Keratinocyte (primary cell): ENCODE measurements at places on chromosomes 1 and 21. TPM values are rescaled to one million over a fixed set of nuclear protein-coding genes. Genes with fewer than 3 reads are reported as not detected.
A peak's percentile ranks its signal among the peaks of the same experiment; 100 is the strongest.

Gene RABGAP1L
- polyA plus RNA-seq: 19.9 to 24.2 TPM (median 21.3 TPM) in 3 replicates

Gene PROK1
- polyA plus RNA-seq: not detected in 3 replicates

GRCh38 chr1:236612349-236612748 is 8.0 kb upstream of the HEATR1 start:
- DNase-seq: no peak
- no peak overlapping the region for H3K4me3 ChIP-seq
- H3K4me1 ChIP-seq: no peaks in the 10 kb centered on the region
- H3K27me3 ChIP-seq: no peaks in the 10 kb centered on the region

Gene SLC6A17
- 0.07 to 0.25 TPM (median 0.13 TPM) in 3 replicates for polyA plus RNA-seq

- no peaks in the 10 kb centered on the region for H3K36me3 ChIP-seq
- H3K27ac ChIP-seq: no peak overlapping the region
- peaks cover 17% of the 10 kb centered on the region for H3K27me3 ChIP-seq
- no peak overlapping the region for H3K4me3 ChIP-seq
- peaks cover 7% of the 10 kb centered on the region for H3K4me1 ChIP-seq
These were observed 5.3 kb upstream of the PFKL start for GRCh38 chr21:44294391-44295162.

DNA sequence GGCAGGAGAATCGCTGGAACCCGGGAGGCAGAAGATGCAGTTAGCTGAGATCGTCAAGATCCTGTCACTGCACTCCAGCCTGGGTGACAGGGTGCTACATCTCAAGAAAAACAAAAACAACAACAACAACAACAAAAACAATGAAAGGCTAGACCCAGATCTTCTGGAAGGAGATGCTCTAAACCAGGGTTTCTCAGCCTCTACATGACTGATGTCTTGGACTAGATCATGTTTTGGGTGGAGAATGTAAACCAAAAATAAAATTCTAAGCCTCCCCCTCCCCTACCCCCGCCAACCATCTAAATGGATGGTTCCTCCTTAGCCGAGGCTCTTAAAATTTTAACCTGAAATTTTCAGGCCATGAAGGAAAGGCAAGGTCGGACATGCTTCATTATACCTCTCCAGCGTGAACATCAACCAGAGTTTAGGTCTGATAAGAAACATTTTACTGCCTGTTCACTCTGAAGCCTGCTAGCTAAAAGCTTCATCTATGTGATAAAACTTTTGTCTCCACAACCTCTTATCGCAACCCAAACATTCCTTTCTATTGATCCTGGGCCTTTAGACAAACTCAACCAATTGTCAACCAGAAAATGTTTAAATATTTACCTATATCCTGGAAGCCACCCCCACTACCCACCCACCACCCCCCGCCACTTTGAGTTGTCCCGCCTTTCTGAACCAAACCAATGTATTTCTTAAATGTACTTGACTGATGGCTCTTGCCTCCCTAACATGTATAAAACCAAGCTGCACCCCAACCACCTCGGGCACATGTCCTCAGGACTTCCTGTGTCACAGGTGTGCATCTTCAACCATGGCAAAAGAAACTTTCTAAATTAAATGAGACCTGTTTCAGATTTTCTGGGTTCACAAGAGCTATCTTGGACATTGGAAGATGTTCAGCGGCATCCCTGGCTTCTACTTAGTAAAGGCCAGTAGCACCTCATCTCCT is 1.9 kb upstream of the CAPN2 start:
- peaks cover 56% of the 10 kb centered on the region for H3K4me1 ChIP-seq
- no peaks in the 10 kb centered on the region for H3K27me3 ChIP-seq
- H3K36me3 ChIP-seq: peaks cover 10% of the 10 kb centered on the region
- no peak for DNase-seq
- no peak overlapping the region for H3K4me3 ChIP-seq

GRCh38 chr1:15684468-15685291 is 560 bp downstream of the PLEKHM2 start:
- no peaks in the 10 kb centered on the region for H3K27me3 ChIP-seq
- H3K27ac ChIP-seq: peak overlapping the region; percentile 76
- peaks cover 46% of the 10 kb centered on the region for H3K4me1 ChIP-seq
- peaks cover 4% of the 10 kb centered on the region for H3K36me3 ChIP-seq

DNA sequence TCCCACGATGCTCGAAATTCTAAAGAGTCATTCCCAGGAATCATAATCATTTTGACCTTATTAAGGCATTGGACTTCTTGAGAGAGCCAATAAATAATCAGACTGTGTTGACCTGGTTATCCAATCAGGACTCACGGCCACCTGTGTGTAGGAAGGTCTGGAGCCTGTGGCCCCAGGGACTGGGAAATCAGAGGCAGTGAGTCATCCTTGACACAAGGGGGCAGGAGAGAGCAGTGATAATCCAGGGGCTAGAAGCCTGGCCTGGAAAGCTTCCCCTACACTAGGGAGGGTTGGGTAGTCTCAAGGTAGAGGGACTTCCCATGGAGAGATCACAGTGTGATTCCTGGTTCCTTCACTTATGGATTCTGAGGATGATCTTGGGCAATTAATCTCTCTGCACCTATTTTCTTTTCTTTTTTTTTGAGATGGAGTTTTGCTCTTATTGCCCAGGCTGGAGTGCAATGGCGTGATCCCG is 4.7 kb downstream of the MR1 start:
- DNase-seq: no peak
- H3K27me3 ChIP-seq: no peaks in the 10 kb centered on the region
- H3K27ac ChIP-seq: no peak overlapping the region
- H3K4me3 ChIP-seq: no peak overlapping the region
- no peaks in the 10 kb centered on the region for H3K36me3 ChIP-seq
- peaks cover 22% of the 10 kb centered on the region for H3K4me1 ChIP-seq

GRCh38 chr21:28779914-28780313 is 212.8 kb downstream of the LTN1 start:
- no peak for DNase-seq
- no peaks in the 10 kb centered on the region for H3K36me3 ChIP-seq
- H3K27me3 ChIP-seq: no peaks in the 10 kb centered on the region
- H3K4me1 ChIP-seq: no peaks in the 10 kb centered on the region
- no peak overlapping the region for H3K4me3 ChIP-seq

DNA sequence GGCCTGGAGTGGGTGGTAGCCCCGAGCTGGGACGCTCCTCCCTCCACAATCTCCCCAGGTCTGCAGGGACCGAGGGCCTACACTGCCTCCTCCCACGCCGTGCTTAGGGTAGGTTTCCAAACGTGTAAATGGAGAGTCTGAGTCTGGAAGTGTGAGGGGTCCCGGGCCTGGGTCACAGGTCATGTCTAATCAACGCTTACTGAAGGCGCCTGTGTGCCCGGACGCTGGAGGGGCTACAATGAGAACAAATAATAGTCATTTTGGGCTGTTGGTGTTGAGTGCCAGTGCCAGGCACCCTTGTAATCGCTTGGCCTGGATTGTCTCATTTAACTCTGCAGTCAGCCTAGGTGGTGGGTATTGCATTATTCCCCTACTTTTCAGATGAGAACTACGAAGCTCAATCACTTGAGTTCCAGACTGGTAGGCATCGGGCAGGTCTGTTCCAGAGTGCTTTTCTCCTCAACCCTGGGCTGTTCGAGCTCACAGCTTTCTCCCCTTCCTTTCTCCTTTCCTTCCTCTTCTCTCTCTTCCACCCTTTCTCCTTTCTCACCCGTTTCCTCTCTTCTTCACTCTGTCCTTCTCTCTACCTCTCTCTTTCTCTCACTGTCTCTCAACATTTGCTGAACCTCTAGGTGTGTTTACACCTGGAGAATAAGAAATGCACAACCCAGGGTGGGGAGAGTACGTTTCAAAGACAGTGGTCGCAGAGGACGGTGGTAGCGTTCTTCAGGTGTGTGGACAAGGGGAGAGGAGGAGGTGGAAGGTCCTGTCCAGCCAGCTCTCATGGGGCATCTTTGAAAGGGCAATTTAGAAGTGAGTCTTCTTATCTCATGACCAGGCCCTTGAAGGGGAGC is 883 bp downstream of the SLC66A1 start:
- H3K4me3 ChIP-seq: peak overlapping the region; percentile 65
- H3K27ac ChIP-seq: peak overlapping the region; percentile 66
- no peaks in the 10 kb centered on the region for H3K27me3 ChIP-seq
- H3K4me1 ChIP-seq: peaks cover 42% of the 10 kb centered on the region
- peaks cover 3% of the 10 kb centered on the region for H3K36me3 ChIP-seq

DNA sequence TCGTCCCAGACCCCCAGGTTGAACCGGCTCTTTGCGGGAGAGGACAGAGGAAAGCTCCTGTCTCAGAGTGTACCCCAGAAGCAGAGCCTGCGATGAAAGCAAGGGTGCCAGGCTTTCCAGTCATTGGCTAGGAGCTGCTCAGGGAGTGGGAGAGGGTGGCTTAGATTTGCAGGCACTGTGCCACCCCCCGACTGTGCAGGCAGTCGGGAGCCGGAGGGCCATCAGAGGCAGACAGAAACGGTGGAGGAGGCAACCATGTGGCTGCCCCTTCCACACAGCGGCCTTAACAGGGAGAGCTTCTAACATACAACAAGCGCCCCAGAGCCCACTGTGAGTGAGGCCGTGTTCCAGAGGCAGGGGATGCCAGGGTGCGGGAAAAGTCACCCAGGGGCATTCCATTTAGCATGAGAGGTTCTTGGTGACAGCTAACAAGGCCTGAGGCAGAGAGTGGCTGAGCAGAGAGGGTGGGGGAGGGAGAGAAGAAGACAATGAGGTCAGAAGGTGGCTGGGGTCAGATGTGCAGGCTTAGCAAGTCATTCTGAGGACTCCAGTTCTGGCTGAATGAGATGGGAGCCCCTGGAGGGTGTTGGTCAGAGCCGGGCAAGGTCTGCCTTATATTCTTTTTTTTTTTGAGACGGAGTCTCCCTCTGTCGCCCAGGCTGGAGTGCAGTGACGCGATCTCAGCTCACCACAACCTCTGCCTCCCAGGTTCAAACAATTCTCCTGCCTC is 9.5 kb upstream of the C1orf167 start:
- peaks cover 6% of the 10 kb centered on the region for H3K4me1 ChIP-seq
- H3K27ac ChIP-seq: no peak overlapping the region
- peaks cover 9% of the 10 kb centered on the region for H3K36me3 ChIP-seq
- no peaks in the 10 kb centered on the region for H3K27me3 ChIP-seq
- no peak overlapping the region for H3K4me3 ChIP-seq

GRCh38 chr1:154994269-154994587 is 842 bp downstream of the LENEP start:
- no peak overlapping the region for H3K4me3 ChIP-seq
- H3K27me3 ChIP-seq: no peaks in the 10 kb centered on the region
- peaks cover 4% of the 10 kb centered on the region for H3K4me1 ChIP-seq
- no peak for DNase-seq
